ENCODE measurements at places on chromosomes 1 and 21.
A peak's percentile ranks its signal among the peaks of the same experiment; 100 is the strongest.

- DNase-seq, result no peak
These were observed 102.5 kb downstream of the BCAR3 start for GRCh38 chr1:93578911-93579825.

DNA sequence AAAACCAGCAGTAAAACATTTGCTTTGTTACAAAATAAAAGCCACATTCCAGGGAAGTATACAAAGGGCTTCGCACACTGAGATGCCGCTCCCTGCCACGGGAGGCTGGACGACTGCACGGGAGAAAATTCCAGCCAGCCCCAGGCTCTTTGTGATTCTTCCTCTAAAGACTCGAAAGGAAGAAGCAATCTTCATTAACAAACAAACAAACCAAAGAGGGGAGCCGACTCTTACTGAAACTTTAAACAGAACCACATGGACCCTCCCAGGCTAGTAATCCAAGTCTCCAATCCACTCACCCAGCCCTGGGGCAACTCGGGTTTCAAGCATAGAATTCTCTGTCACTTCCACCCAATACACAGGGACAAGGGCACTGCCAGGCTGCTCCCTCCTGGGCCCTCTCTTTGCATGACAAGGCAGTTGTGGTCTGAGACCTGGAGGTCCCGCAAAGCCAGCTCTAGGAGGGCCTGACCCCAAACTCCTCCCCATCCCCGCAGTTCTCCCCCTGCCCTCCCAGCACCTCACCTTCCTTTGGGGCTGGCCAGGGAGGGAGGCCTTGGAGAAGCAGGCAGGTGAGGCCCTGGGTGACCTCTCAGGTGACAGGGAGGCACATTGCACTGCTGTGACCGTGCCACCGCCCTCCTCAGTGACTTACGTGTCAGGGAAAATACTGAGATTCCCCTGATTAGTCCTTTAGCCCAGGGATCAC lies 26.6 kb upstream of the COL18A1 start:
- DNase-seq, result no peak

GRCh38 chr1:31570906-31571305 lies 5.4 kb upstream of the TINAGL1 start:
- DNase-seq, result no peak

DNA sequence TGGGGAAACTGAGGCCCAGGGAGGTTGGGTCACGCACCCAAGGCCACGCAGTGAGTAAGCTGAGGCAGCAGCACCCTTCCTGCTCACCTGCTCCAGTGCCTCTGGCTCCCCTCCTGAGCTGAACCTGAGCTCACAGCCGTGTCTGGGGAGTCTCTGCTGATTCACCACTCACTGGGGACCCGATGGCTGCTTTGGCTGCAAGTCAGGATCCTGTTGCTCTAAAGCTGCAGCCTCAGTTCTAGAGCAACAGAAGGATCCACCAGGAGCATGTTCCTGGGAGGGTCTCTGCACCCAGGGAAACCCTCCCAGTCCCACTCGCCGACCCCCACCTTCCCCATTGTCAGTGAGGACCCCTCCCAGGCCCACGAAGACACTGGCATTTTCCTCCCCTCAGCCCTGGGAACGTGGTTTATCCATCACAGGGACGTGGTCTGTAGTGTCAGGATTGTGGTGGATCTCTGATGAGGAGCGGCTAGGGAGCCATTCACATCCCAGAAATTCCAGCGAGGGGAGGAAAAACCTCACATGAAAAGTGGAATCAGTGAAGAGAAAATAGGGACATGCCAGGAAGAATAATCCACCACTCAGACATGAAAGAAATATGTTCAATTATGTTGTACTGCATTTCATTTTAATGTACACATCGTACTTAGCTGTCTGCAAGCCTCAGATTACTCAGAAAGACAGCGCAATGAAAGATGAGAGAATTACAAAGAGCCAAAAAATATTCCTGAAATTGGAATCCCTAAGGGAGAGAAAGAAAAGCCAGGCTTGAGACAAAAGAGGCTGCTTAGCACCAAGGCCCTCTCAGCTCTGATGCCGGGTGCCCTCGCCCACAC lies 447.2 kb downstream of the MATN1 start:
- DNase-seq, result no peak

GRCh38 chr1:173017792-173018191 lies 32.9 kb downstream of the TNFSF18 start:
- no peak for DNase-seq

- DNase-seq, result no peak
These were observed 33.2 kb downstream of the ZBTB40 start for GRCh38 chr1:22484706-22485345.

DNA sequence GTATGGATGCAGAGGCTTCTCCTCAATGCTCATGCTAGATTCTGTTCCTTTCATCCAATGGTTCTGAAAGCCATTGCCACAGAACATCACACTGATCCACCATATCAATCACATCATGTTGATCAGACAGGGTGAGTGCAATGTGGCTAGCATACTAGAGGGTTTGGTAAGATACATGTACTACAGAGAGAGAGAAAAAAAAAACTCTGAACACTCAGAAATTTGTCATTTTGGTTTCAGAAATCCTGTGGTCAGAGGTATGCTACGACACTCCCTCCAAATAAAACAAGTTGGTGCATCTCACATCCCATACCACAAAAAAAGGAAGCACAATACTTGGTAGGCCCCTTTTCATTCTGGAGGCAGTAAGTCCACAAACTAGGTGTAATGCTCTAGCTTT lies 35.4 kb downstream of the OR10J1 start:
- no peak for DNase-seq

DNA sequence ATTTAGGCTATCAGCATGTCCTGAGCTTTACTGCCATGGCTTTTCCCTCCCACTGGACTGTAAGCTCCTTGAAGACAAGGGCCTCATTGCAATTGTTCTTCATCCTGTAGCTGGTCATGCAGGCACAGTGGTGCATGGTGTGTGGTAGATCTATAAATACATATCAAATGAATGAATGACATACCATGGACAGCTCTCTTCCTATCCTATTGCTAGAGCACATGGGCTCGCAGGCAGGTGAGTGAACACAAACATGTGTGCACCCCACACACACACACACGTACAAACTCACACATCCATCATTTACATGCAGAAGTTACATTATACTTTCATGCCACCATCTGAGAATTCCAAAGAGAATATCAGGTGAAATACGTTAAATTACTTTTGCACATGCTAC lies 172.9 kb upstream of the RUNX1 start:
- DNase-seq, result no peak

GRCh38 chr1:197902131-197902453 lies 338 bp upstream of the C1orf53 start:
- no peak for DNase-seq

DNA sequence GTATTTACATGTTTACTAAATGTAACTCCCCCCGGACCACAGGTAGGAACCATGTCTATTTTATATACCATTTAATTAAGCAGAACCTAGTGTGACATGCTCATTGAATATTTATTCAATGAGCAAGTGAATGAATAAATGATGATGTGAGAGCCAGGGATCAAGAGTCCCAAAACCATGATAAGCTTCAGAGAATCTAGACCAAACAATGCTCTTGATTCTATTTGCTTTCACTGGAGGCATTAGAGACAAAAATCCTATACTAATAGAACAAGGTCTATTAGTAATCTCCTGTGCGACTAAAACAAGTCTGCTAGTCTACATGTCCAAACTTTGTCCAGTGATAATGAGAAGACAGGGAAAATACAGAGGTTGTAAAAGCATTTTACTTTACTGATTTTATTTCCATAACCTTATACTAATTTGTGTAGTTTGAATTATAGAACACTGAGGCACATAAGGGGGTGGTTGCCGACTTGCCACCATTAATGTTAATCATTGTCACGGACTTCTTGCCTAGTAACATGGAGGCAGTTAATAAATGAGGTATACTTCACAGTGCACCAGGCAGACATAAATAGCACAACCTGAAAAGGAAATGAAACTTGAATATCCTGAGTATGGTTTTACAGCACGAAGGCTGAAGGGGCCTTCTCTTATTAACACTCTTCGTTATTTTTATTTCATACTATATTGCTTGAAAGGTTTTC lies 69.8 kb downstream of the TBX15 start:
- peak; percentile 9 for DNase-seq

DNA sequence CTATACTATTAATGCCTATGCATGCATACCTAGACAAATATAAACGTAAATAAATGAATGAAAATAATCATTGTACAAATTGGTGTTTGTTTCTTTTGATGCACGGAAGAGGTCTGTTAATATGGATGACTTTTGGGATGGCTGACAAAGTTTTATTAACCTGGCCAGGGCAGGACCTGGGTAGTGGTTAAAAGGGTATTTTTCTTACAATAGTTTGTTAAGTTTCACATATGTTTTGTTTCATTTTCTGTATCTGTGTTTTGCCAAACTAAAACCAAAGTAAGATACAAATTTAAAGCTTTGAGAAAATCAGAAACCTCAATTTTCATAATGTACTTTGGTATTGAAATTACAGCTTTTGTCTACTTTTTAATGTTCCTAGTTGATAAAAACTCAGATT lies 222.7 kb upstream of the OLFM3 start:
- DNase-seq, result no peak

- DNase-seq, result no peak
These were observed 190.6 kb downstream of the KIF26B start for GRCh38 chr1:245345191-245345884.

- DNase-seq, result no peak
These were observed 169.4 kb downstream of the C1orf94 start for GRCh38 chr1:34346128-34346527.

GRCh38 chr1:78370779-78371482 lies 119.8 kb upstream of the PTGFR start:
- no peak for DNase-seq

DNA sequence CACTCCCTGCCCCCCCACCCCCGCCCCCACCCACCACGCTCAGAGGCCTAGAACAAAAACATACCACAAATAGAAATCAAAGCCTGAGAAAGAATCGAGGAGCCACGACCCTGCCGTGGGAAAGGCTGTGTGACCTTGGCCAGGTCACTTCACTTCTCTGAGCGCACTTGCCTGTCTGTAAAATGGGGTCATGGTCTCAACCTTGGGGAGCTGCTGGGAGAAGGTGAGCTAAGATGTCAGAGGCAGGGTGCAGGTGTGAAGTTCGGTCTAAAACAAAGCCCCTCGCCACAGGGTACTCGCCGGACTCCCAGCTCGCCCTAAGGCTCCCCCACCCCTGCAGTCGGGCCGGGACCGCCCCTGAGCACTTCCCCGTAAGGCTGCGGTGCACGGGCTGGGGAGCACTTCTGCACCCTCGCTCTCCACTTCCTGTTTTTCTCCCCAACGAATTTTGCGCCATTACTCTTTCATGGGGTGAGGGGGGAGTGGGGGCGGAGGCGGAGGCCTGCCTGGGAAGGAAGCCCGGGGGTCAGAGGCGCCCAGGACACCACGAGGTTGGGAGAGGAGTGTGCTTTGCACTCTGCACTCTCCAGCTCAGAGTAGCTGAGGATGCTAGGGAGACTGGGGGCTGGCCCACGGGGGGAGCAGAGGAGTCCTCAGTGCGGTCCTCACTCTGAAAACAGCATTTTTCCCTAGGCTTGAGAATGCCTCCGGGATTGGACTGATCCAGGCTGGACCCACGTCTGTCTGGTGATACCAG lies 21.9 kb upstream of the PIK3CD start:
- peak; percentile 82 for DNase-seq

DNA sequence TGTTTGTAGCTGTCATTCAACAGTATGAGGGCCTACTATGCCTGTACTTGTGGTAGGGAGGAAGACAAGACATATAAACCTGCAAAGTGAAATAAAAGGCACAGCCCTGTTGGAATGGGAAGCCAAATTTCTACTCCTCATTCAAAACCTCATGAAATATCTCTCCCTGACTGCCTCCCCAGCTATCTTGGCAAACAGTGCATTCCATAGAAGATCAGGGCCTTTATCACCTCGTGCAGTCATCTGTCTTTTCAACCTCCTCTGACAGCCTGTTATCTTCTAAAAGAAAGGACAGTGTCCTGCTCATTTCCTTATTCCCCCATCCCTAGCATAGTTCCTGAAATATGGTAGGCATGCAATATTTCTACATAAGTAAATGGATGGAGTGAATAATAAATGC lies 71.0 kb downstream of the SH3GLB1 start:
- DNase-seq, result no peak

DNA sequence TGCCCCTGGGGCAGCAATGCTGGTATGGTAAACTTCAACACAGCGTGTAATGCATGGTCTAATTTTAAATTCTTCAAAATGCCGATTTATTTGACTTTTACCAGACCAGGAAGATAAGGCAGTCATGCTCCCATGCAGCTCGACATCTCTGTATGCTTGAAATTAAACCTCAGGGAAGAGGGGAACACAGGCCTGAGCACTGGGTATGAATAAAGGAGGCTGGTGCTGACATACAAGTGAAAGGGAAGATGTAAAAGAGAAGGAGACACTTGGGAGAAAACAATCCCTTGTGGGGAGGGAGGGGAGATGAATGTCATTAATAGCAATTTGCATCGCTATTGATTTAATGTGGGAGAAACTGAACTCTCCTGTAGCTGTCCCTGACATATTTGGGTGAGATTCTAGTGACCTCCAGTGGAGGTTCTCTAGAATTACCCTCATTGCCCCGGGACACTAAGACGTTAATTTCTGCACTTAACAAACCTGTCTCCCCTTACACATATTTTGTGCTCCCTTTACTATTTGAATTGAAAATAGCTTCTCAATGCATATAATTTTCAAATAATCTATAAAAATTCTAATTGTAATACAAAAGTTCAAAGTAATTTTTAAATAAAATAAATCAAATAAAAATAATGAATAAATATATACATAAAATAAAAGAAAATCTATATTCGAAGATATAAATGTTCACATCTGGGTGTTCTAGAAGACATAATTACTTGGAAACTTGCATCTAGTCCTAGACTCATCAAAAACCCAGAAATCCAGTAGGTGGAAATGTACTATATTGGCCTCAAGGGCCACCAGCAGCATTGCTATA lies 283.1 kb downstream of the LMX1A start:
- peak; percentile 28 for DNase-seq

DNA sequence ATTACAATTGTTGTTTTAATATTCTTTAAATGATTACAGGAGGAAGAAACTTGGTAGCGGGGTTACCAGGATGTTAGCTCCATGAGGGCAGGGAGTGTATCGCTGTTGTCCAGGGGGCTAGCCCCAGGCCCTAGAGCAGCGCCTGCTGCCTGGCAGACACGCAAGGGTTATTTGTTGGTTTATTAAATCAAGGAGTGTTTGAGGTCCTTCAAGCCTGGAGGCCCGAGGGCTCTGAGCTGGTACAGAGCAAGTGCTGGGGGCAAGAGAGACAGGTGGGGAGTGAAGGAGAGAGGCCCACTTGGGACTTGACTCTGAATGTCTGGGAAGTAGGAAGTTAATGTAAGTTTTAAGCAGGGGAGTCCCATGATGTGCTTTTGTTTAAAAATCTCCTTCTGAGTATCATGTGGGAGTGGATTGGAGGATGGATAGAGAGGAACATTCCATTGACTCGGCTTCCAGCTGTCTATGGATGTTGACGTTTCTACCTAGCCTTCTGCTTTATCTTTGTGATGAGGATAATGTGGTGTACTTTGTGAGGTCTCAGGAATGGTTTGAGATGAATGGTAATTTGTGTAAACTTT lies 8.7 kb downstream of the ITSN1 start:
- DNase-seq, result no peak

DNA sequence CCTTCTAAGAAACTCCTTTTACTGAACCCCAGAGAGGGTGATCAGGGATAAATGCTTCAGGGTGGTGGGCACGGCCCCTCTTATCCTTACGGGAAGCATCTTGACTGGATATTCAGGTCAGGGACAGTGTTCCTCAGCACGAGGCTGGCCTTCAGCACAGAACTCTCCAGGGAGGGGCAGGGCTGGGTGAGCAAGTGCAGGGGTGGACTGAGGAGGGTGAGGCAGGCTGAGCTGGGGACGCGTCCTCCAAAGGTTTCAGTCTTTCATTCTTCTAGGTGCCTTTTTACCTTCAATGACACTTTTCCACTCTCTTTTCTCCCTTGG lies 52.3 kb downstream of the RASSF5 start:
- no peak for DNase-seq

GRCh38 chr1:214439352-214440119 lies 111.9 kb downstream of the PTPN14 start:
- DNase-seq, result peak; percentile 50

Measured in GM10248 (cell line).